LoVo (cell line): ENCODE measurements at places on chromosomes 4 and X.
A peak's percentile ranks its signal among the peaks of the same experiment; 100 is the strongest.

GRCh38 chrX:49037883-49038475, 5.2 kb downstream of the TFE3 start:
- DNase-seq, result no peak

- no peak for DNase-seq
Measured at GRCh38 chr4:22695917-22696316, 3.2 kb downstream of the GBA3 start.

GRCh38 chr4:76226418-76226817, 12.8 kb upstream of the SCARB2 start:
- no peak for DNase-seq

GRCh38 chr4:74006009-74006476, 7.6 kb upstream of the CXCL5 start:
- no peak for DNase-seq

GRCh38 chrX:2311501-2311900, 189.3 kb downstream of the DHRSX start:
- DNase-seq, result no peak

DNA sequence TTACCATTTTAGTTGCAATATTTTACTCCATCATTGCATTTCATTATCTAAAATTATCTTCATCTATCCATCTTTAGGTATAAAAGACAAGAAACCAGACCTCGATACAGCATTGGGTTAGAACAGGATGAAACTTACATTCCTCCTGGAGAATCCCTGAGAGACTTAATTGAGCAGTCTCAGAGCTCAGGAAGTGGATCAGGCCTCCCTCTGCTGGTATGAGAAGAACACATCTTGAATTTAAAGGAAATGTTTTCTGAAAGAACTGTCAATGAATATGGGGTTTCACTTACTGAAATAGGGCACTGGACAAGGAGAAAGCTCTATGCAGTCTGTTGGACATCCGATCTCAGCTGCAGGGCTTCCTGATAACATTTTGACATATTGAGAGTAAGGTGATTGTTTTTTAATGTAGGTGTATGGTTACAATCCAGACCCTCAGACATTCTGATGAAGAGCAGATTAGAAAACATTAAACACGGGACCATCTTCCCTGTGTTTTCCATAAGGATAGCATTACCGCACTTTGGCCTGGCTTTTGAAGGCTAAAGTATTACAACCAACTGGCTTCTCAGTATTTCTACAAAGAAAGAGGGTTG, 367.2 kb downstream of the BMPR1B start:
- peak; percentile 54 for DNase-seq

DNA sequence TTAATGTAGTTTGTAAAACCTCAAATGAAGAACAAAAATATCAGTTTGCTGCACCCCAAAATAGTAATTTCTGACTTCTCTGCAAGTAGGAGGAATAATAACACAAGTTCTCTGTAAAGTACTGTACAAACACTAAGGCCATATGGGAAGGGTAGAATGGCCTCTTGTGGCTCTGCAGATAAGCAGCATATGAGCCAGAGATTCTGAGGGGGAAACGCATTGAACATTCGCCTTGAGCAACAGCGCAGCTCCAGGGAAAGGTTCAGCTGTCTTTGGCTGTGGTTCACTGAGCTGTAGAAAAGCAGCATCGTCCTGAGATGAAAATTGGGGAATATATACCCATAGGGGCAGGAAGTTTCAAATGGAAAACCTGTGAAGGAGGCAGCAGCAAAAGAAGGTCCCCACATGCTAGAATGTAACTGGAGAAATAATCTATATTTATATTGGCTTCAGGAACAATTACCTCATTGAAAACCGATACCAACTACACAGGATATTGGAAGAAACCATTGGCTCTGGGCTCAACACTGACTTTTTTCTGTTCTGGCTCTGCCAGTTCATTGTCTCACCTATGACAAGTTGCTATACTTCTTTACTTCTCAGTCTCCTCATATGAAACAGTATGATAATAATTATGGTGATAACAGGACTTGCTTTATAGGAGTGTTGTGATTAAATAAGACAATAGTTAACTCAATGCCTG, 357.6 kb upstream of the CPEB2 start:
- DNase-seq, result no peak

GRCh38 chrX:10110984-10111363, 45.8 kb upstream of the CLCN4 start:
- no peak for DNase-seq

GRCh38 chrX:115233497-115234455, at the start of gene LRCH2:
Gene LRCH2, minus strand, starts transcription at chrX:115234096. Its CDS starts 55 bp downstream, at chrX:115234041.
- DNase-seq, result no peak

GRCh38 chr4:154082760-154083535, 294.1 kb upstream of the SFRP2 start:
- DNase-seq, result no peak

- no peak for DNase-seq
Measured at GRCh38 chr4:5746250-5746649, 35.2 kb downstream of the EVC start.

DNA sequence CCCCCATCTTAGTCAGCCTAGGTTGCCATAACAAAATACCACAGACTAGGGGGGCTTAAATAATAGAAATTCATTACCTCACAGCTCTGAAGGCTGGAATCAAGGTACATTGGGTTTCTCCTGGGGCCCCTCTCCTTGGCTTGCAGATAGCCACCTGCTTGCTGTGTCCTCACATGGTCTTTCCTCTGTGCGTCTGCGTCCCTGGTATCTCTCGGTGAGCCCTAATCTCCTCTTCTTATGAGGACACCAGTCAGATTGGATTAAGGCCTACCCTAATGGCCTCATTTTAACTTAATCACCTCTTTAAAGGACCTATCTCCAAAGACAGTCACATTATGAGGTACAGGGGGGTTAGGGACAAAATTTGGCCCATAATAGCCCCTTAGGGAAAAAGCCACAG, 98.0 kb downstream of the SH3KBP1 start:
- no peak for DNase-seq

GRCh38 chr4:115353370-115353769, 239.9 kb upstream of the NDST4 start:
- no peak for DNase-seq

DNA sequence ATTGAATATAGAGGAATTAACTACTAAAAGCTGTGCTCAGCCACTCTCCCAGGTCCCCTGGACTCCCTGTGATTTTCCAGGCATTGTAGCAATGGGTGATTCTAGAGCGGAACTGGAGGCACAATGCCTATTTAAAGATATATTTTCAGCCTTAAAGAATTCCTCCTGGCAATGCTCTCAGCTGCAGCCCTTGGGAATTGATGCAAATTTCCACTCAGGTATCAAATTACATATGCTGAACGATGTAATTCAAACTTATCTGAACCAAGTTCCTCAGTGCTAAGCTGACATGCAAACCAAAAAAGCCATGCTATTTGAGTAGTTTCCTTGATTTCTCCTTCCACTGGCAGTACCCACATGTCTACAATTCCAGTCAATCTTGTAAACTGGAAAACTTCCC, 86.3 kb upstream of the GABRA3 start:
- no peak for DNase-seq

DNA sequence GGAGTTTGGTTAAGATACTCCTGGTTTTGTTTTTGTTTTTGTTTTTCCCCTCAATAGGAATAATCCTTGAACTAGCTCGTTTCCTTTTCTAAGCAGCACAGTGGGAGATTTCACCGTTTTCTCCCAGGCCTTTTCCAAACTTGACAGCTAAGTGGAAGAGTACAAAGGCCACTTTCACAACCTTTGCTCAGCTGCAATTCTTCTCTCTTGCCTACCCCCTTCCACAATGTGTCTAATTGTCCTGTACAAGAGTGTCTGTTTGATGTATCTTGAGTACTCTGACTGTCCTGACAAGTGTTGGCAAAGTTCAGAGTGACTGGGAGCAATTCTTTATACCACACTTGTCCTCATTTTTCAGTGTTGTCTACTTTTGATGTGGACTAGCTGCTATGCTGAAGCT, 674.3 kb upstream of the AMOT start:
- no peak for DNase-seq

- no peak for DNase-seq
Measured at GRCh38 chrX:139905743-139906142, 27.1 kb downstream of the ATP11C start.

DNA sequence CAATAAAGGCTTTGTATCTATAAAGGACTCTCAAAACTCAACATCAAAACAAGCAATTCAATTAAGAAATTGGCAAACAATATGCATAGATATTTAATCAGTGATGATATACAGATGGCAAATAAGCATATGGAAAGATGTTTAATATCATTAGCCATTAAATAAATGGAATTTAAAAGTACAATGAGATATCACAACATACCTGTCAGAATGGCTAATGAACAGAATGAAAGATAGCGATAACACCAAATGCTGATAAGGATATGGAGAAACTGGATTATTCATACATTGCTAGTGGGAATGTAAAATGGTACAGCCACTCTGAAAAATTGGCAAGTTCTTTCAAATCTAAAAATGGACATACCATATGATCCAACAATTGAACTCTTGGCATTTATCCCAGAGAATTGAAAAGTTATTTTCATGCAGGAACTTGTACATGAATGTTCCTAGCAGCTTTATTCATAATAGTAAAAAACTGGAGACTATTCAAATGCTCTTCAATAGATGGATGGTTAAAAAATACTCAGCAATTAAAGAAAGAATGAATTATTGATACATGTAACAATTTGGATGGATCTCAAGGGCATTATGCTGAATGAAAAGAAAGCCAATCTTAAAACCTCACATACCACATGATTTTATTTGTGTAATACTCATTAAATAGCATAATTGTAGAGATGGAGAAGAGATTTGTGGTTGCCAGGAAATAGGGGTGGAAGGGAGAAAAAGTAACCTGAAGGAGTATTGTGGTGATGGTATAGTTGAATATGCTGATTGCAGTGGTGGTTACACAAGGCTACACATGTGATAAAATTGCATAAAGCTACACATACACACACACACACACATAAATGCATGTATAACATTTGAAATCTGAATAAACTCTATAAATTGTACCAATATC, 45.9 kb upstream of the ALG13 start:
- DNase-seq, result no peak

DNA sequence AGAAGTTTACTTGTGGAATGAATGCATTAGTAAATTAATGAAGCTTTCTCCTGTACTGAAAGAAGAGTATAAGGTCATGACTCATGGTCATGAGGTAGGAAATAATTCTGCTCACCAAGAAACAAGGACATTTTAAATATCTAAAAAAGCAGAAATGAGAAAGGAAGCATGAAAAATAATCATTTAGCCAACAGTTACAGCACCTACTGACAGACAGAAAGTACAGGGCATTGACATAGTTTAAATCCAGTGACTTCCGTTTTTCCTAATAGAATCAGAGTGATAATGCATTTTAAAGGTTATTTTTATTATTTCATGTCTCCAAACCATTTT, 30.5 kb upstream of the ACSL1 start:
- DNase-seq, result no peak

DNA sequence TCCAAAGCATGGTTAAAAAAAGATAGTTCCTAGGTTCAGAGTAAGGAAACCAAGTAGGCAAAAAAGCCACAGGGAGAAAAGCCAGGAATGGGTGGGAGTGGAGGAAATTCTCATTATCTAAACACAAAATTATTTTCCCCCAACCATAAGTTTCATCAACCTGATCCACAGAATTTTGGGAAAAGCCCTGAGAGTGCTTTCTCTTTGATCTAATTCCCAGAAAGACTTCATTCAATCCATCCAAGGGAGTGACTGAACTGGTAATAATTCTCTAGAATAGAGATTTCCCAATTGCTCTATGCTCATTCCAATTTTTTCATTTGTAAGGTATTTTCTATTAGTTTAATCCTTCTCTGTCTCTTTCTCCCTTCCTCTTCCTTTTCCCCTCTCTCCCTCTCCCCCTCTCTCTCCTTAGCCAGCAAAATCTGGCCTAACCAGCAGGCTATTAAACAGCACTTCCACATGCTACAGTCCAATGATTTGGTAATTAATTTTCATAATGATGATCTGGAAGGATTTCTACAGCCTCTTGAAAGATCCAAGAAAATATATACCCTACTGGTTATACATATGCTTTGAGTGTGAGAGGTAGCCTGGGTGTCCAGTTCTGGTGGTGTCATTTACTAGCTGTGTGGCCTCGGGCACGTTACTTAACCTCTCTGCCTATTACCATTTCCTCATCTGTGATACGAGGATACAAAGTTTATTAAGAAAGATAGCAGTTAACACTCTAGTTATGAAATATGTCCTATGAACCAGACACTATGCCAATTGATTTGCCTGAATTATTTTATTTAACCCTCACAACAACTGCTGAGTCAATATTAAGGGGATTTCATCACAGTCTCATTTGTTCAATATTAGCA, 251.5 kb upstream of the RASGEF1B start:
- DNase-seq, result no peak

DNA sequence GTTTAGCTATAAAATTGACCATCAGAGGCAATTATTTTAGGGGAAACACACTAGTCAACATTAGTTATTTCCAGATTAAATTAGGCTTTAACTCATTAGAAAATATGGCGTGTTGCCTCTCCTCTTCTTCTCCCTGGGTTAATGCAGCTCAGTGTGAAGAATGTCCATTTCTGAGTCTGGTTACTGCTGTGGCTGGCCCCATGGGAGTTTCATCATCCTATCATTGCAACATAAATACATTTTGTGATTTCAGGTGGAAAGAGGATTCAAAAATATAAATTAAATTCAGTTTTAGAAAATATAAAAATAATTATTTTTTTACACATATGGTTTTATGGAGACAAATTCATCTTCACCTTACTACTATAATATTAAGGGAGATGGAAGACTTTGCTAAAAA, 288.5 kb upstream of the ARSJ start:
- no peak for DNase-seq

DNA sequence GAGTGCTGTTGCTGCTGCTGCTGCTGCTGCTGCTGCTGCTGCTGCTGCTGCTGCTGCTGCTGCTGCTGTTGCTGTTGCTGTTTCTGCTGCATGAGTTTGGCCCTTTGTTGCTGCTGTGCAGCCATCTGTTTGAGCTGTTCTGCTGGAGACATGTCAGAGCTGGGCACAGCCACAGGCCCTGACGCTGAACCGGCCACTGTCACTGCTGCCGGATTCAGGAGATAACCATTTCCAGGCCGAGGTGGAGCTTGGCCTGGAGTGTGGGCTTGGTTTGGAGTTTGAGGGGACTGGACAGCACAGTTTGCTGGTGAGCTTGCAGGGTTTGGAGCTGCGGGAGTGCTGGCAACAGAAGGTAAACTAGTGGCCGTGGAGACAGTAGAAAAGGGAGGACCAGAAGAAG, 224.3 kb downstream of the MGST2 start:
- DNase-seq, result no peak

- no peak for DNase-seq
Measured at GRCh38 chr4:153792618-153793247, 3.9 kb upstream of the SFRP2 start.

DNA sequence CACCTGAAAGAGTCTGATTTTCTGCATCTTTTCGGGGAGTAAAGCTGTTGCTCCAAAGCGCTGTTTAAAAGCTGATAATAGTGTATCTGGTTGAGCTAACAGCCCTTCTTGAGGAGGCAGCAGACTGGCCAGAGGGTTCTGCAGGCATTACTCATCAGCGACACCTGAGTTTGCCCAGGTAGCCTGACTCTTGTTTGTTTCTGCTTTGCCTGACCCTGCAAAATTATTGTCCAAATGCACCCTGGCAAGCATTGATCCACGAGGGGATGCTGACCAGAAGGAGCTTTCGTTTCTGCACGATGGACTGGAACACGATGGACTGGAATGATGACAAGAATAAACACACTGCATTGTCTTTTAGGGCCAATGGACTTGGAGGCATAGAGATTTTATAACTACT, 6.2 kb downstream of the CD99 start:
- DNase-seq, result no peak
